CD4-positive, alpha-beta T cell treated with Interleukin-4 for 4 hours (primary cell): ENCODE measurements at places on chromosomes 11 and 22.

GRCh38 chr11:31687861-31688260 lies 123.3 kb downstream of the PAX6 start:
- DNase-seq: no peak

- no peak for DNase-seq
Measured at GRCh38 chr22:27848005-27848404, 46.4 kb upstream of the MN1 start.

- no peak for DNase-seq
Measured at GRCh38 chr11:69278091-69278867, 15.7 kb upstream of the MYEOV start.

- DNase-seq: no peak
Measured at GRCh38 chr11:45511566-45511965, 153.9 kb downstream of the CHST1 start.

- no peak for DNase-seq
Measured at GRCh38 chr11:13761250-13761649, 92.8 kb downstream of the FAR1 start.

DNA sequence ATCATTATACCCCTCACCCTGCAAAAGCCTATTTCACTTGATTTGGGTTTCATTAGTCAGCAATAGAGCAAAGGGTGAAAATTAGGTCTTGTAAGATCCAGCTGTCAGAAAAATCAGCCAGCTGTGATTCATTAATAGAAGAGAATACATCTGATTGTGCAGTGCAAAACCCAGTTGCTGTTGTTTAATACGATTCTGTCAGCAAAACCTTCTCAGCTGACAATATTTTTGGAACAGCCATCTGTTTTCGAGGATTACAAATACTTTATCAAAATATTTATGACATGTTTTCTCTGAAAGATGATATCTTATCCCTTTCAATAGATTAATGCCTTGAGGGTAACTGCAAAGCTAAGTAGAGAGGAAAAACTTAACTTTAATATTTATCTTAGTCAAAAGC lies 1354.0 kb upstream of the RAG2 start:
- no peak for DNase-seq
